ENCODE measurements at places on chromosomes 16 and 17.

- no peak for DNase-seq
These were observed 61.7 kb upstream of the LYRM9 start for GRCh38 chr17:27954548-27955495.

GRCh38 chr17:42761638-42762037 is 611 bp downstream of the RAMP2 start:
- no peak for DNase-seq

DNA sequence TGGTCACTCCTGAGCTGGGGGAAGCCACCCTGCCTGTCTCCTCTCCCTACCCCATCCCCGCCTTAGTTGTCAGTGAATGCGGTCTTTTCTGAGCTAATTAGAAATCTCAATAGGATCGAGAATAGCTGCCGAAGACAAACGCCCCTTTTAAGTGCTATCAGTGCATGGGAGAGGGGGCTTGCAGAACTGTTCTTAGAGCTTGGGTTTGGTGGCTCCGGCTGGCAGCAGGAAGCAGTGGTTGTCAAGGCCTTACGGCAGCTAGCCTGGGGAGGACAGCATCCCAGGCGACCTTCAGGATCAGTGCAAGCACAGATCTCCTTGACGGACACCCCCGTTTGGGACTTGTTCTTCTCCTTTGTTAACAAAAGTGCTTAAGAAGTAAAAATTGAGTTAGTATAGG is 195.1 kb downstream of the CCDC182 start:
- no peak for DNase-seq

DNA sequence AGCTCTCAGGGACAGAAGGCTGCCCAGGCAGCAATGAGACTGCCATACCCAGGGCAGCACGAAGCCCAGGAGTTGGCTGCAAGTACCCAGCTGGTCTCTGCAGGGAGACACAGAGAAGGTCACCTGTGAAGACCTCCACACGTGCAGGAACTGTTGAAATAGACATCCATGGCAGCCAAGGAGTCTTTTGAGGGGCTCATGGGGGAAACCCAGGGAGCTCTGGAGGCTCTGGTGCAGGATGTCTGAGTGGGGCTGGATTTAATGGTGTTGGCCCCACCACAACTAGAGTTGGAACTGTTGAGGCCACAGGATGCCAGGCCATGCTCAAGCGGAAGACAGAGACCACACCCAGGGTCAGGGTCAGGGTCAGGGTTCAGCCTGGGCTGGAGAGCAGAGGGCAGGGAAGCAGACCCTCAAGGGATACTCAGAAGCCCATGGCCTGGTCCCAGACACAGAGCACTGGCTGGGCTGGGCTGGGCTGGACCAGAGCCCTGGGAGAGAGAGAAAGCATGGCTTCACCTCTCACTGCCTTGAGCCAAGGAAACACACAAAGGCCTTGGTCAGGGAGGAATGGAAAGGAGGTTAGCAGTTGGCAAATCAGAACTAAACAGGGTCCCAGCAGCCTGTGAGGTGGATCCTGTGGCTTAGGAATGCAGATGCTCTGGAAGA is 21.4 kb downstream of the PITPNM3 start:
- no peak for DNase-seq

DNA sequence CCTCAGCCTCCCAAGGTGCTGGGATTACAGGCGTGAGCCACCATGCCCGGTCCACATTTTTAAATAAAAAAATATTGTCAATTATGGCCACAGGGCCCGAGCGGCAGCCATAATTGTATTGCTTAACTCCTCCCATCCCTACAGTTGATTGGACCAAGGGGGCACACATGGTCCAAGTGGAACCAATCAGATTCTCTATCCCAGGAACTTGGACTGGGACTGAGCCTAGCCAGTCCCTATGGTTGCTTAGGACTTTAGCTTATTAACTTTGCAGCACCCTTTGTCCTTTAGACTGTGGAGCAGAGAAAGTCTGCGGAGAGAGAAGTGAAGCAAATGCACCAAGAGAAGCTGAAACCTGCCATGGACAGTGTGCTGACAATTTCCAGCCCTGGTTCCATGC is 5.5 kb upstream of the RDM1 start:
- DNase-seq: no peak

- DNase-seq: no peak
These were observed 92.4 kb downstream of the RPGRIP1L start for GRCh38 chr16:53611179-53611696.

- DNase-seq: no peak
These were observed 123.4 kb downstream of the PRKCB start for GRCh38 chr16:23959072-23959751.

- DNase-seq: no peak
These were observed 258.0 kb upstream of the MYOCD start for GRCh38 chr17:12407495-12408252.

DNA sequence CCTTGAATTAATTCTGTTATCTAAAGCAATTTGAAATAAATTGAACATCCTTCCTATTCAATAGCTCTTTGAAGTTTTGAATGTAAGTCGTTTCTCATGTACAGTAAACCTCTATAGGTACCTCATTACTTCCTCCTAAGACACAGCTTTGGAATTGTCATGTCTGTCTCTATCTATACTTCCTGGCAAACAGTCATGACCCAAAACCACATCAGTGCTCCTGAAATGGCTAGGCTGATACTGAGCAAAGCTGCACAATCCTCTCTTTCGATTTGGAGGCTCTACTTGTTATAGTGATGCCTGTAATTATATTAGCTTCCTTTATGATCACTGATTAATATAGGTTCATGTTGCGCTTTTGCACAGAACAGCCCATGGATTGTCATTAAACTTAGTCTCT is 110.1 kb downstream of the ADAMTS18 start:
- DNase-seq: no peak

DNA sequence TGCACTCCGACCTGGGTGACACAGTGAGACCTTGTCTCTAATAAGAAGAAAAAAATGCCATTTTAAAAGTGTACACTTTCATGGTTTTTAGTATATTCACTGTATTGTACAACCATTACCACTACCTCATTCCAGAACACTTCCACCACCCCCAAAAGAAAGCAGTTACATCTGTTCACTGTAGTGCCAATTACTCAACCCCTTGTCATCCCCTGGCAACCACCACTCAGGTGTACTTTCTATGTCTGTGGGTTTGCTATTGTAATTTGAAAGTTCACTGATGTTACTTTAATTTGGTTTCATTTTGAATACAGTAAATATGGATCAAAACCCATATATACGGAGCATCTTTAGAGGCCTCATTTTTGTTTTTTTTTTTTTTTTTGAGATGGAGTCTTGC is 6.1 kb downstream of the ZG16 start:
- DNase-seq: no peak

- DNase-seq: no peak
These were observed 20.0 kb upstream of the RNF135 start for GRCh38 chr17:30950669-30951399.

DNA sequence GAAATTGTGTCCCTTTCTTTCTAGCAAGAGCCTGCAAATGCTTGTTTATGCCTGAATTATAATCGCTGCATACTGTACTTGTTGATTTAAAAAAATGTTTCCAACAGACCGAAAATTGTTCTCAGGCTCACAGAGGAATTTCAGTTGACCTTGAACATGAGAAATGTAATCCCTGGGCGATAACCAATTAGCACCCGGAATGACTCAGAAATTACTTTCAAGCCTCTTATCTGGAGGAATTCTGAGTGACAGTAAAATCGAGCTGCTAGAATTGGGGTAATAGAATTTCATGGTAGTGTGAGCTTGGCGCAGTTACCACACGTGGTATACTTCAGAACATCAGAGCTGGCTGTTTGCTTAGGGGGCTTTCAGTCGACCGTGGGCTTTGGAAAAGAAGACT is 139.1 kb upstream of the CACNG3 start:
- no peak for DNase-seq

DNA sequence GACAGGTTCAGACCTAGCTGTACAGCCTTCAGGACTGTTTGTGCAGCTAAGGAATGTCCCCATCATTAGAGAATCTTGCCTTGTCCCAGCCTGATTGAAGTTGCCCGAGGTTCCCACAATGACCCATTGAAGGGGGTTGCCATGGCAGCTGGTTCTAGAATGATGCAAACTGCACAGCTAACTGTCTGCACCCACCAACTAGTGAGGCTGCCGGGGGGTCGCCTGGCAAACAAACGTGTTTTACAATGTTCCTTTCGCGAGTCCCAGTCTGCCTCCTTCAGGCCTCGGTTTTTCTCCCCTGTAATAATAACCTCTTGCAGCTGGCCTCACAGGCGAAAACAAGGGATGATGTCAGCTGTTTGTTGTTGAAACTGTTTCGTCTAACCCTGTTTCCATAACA is 5.5 kb downstream of the C16orf96 start:
- no peak for DNase-seq

DNA sequence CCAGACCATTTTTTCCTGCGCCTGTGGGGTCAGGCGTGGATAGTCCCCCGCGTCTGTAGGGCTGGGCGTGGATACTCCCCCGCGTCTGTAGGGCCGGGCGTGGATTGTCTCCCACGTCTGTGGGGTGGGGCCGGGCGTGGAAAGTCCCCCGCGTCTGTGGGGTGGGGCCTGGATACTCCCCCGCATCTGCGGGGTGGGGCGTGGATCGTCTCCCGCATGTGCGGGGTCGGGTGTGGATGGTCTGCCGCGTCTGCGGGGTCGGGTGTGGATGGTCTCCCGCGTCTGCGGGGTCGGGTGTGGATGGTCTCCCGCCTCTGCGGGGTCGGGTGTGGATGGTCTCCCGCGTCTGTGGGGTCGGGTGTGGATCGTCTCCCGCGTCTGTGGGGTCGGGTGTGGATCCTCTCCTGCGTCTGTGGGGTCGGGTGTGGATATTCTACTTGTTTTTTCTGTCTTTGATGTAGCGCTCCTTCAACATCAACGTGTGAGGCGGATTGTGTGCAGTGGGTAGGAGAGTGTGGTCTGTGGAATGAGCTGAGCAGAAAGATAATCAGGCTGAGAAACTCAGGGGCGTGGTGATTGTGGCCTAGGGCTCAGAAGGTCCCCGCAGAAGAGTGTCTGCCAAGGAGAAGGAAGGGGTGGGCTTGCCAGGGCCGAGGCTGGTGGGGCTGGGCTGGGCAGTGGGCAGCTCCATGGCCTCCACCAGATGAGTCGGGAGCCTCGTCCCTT is 3.2 kb downstream of the GNPTG start:
- no peak for DNase-seq

DNA sequence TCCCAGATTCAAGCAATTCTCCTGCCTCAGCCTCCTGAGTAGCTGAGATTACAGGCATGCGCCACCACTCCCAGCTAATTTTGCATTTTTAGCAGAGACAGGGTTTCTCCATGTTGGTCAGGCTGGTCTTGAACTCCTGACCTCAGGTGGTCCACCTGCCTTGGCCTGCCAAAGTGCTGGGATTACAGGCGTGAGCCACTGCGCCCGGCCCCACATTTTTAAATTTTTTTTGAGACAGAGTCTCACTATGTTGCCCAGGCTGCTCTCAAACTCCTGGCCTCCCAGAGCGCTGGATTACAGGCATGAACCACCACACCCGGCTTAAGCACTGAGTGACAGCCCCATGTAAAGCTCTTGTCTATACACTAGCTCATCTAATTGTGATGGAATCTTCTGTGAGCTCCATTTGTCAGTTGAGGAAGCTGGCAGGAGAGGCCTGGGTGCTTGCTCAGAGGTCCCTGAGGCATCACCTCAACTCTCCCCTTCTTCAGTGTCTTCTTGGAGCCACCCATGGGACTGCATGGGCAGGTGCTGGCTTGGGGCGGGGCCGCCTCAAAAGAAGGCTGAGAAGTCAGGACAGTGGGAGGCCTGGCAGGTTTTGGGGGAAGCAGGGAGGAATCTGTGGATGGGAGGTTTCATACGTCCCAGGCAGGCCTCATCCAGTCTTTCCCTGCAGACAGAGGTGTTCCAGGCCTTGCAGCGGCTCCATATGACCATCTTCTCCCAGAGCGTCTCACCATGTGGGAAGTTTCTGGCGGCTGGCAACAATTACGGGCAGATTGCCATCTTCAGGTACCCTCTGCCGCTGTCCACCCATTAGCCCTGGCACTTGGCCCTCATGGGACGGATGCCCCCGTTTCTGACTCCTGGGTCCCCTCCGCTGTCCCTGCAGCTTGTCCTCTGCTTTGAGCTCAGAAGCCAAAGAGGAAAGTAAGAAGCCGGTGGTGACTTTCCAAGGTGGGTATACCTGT is 1.5 kb downstream of the THOC6 start:
- no peak for DNase-seq

- DNase-seq: no peak
These were observed 21.4 kb downstream of the MRTFB start for GRCh38 chr16:14092561-14092960.

GRCh38 chr16:69607674-69608073 is 41.9 kb downstream of the NFAT5 start:
- DNase-seq: no peak

- DNase-seq: no peak
These were observed 34.4 kb downstream of the HAPSTR1 start for GRCh38 chr16:9125658-9126505.

DNA sequence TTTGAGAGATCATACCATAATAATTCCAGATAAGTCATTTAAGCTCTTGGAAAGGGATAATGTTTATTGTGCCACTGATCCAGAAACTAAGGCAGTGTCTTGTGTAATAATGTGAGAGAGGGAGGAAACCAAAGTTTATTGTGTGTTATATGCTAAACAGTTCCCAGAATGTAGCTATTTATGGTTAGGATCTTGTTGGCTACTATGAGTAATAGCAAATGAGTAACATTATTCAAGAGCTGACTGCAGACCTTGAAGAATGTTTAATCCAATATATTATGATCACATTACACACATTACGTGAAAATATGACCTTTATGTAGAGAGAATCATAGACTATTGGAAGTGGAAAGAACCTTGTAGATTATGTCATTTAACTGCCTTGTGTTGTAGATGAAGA is 139.5 kb downstream of the BCAS3 start:
- DNase-seq: no peak

- DNase-seq: no peak
These were observed 47.1 kb upstream of the SALL1 start for GRCh38 chr16:51197953-51198748.

GRCh38 chr16:69141936-69142335 is 9.5 kb downstream of the UTP4 start:
- no peak for DNase-seq

DNA sequence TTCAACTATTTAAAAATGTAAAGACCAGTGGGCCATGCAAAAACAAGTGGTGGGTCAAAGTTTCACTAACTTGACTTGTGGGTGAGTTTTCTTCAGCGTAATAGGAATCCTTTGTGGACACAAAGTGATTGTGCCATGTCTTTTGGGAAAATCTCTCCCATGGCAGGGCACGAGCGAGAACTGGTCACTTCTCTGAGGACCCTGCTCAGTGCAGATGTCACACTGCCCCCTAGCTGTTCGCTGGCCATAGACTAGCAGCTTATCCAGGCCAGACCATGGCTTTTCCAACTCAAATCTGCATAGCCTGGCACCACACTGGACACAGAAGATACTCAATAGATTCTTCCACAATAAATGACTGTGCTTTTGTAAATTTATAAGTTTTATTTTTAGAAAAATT is 306.0 kb upstream of the CCL2 start:
- no peak for DNase-seq

DNA sequence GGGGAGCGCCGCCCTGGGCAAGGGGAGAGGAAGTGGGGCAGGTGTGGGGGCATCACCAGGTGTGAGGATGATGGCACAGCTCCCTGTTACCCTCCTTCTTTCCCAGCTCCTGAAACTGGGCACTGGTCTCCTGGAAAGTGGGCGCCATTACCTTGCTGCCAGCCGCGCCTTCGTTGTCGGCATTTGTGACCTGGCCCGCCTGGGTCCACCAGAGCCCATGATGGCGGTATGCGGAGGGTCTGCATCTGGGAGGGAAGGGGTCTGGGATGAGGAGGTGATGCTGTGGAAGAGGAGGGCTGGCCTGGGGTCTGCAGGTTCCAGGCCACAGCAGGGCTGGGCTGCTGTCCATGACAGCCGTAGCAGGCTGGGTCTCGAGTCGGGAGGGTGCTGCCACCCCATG is 5.5 kb downstream of the ACAP1 start:
- DNase-seq: no peak

- no peak for DNase-seq
These were observed 8.6 kb upstream of the TEX19 start for GRCh38 chr17:82350182-82351030.

Measured in memory B cell (primary cell).